ENCODE measurements at places on chromosomes 3 and 15. TPM values are rescaled to one million over a fixed set of nuclear protein-coding genes. Genes with fewer than 3 reads are reported as not detected.

The PPP1R14D gene
- not detected for polyA plus RNA-seq

GRCh38 chr15:51652084-51652668 is 29.1 kb upstream of the SCG3 start:
- DNase-seq: no peak

DNA sequence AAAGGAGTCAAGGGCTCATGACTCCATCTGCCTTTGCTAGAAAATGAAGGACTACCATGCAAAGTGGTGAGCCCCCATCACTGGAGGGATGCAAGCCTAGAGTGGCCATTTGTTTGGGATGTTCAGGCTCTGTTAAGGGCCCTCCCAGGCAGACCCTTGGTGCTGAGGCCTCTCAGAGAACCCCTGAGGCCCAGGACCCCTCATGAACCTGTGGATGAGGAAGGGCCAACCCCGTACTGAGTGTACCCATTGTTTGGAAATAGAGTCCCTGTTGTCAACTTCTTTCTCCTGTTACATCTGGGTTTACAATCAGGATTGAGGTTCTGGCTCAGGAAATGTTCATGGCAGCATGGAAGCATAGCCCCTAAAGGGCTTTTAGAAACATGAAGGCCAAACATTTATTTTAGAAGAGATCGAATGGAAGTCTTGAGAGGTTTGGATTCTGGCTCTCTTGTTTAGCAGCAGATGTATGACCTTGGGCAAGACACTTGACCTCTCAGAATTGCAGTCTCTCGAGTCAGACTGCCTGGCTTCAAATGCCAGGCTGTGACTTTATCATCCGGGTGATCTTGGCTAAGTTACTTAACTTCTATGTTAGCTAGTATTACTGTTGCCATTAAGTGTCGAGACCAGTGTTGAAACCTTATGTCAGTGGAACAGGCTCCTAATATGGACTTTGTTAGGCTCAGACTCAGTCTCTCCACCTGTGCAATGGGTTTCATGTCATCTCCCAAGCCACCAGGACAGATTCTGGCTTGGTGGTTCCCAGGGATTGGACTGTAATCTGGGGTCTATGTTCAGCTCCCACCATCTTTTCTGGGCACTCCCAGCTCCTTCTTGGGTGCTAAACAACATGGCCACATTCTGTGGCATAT is 12.4 kb downstream of the ITGA11 start:
- DNase-seq: no peak

GRCh38 chr3:142987707-142988106 is 13.7 kb upstream of the U2SURP start:
- DNase-seq: no peak

DNA sequence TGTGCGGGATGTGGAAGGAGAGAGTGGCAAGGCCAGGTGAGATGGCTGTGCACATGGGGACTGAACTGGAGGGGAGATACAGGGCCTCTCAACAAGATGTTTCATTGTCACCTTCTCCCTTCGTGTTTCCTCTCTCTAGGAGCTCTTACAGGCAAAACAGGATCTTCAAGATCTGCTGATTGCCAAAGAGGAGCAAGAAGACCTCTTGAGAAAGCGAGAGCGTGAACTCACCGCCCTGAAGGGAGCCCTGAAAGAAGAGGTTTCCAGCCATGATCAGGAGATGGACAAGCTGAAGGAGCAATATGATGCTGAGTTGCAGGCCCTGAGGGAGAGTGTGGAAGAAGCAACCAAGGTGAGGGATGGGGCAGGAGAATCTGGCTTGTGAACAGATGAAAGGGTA is 85.2 kb downstream of the CGNL1 start:
- DNase-seq: no peak

The MGLL gene
- 3.0 TPM for polyA plus RNA-seq

The NR1I2 gene
- 1.0 TPM for polyA plus RNA-seq

The NAALADL2 gene
- polyA plus RNA-seq: not detected

GRCh38 chr3:41243183-41243582 is 43.9 kb downstream of the CTNNB1 start:
- DNase-seq: no peak

The TM4SF1 gene
- not detected for polyA plus RNA-seq

GRCh38 chr3:103002425-103003176 is 567.8 kb downstream of the ZPLD1 start:
- DNase-seq: no peak

DNA sequence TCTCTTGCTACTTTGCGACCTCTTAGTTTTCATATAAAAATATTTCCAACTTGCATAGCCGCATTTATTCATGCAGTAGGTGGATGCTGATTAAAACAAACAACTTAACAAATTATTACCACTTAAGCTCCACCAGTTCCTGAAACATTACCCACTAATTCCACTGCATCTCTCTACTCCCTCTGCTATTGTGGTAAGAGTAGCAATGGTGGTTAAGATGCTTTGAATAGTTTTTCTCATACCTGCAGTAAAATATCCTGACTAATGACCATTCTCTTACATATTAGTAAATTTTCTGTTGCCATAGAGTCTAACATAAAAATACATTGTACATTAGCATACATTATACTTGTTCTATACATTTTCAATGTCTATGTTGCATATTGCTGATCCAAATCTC is 397.6 kb upstream of the PLSCR5 start:
- DNase-seq: no peak

GRCh38 chr3:23811919-23812318 is 6.2 kb downstream of the UBE2E1 start:
- DNase-seq: no peak

- DNase-seq: no peak
Measured at GRCh38 chr3:48001991-48002390, 14.2 kb downstream of the MAP4 start.

The SMCO1 gene
- polyA plus RNA-seq: not detected

- no peak for DNase-seq
Measured at GRCh38 chr3:98711426-98711825, 51.7 kb upstream of the ST3GAL6 start.

- no peak for DNase-seq
Measured at GRCh38 chr3:184239708-184240107, 9.1 kb downstream of the ALG3 start.

DNA sequence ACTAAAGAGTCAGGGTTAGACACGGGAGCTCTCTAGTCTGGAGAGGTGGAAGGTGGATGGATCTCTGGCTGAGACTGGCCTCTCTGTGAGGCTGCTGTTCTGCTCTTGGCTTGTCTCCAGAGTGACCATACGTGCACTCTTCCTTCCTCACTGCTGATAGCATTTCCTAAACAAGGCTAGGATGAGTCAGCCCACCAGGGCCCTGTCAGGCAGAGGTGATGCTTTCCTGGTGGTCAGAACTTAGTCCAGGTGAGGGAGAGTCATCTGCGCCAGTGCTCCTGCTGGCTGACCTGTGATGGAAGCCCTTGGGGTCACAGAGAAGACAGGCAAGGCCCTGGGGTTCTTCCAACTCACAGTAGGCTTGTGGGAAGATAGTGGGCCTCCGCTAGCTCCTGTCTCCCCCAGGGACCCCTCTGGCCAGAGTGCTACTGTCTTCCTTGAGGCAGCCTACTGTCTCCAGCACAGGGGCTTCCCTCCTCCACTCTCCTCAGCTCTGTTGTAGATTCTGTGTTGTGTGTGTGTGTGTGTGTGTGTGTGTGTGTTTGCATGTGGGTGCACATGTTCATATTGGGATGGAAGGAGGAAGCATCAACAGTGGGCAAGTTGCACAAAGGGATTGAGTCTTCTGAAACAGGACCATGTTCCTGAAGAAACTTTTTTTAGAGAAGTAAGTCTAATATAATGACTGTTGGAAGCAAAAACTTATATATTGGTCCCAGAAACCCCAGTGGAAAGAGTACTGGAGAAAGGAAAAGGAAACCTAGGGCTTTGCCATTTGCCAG is 16.5 kb downstream of the ALPK3 start:
- DNase-seq: no peak
